Activated T-helper 1 cell treated with Interleukin-2 at 50 U/mL for 16 hours (primary cell): ENCODE measurements at places on chromosomes 5 and 9.

- DNase-seq, result no peak
These were observed 50.1 kb downstream of the TMEM167A start for GRCh38 chr5:83026930-83027687.

- DNase-seq, result no peak
These were observed 23.1 kb downstream of the NDUFS6 start for GRCh38 chr5:1824109-1824821.

GRCh38 chr9:135703726-135704125 is 1.7 kb downstream of the KCNT1 start:
- DNase-seq, result no peak

DNA sequence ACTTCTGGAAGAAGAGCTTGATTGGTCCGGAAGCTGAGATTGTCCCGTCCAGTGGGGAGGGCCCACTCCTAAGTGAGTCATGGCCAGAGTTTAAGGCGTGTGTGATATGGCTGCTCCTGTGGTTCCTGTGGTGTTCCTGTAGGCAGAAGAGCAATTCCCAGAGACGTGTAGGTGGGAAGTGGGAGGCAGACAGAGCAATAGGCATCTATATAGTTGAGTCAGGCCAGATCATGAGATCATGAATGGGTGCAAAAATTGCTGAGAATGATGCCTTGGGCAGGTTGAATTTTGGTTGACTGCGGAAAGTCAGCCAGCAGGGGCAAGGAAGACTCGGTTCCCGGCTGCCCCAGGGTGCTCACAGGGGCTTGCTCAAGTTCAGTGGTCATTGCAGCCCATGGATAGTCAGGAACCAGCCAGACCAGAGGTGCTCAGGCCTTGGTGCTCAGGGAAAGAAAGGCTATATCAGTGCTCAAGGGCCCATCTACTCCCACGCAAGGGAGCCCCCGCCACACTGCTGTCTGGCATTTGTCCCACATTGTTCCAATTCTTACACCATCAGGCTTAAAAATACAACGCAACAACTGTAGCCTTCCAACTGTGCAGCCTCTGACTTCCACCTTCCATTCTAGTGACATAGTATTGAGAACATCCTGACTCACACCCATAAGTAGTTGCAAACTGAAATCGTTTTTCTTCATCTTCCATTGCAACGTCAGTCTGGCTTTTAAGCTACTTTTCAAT is 21.0 kb upstream of the GSN start:
- DNase-seq, result no peak

DNA sequence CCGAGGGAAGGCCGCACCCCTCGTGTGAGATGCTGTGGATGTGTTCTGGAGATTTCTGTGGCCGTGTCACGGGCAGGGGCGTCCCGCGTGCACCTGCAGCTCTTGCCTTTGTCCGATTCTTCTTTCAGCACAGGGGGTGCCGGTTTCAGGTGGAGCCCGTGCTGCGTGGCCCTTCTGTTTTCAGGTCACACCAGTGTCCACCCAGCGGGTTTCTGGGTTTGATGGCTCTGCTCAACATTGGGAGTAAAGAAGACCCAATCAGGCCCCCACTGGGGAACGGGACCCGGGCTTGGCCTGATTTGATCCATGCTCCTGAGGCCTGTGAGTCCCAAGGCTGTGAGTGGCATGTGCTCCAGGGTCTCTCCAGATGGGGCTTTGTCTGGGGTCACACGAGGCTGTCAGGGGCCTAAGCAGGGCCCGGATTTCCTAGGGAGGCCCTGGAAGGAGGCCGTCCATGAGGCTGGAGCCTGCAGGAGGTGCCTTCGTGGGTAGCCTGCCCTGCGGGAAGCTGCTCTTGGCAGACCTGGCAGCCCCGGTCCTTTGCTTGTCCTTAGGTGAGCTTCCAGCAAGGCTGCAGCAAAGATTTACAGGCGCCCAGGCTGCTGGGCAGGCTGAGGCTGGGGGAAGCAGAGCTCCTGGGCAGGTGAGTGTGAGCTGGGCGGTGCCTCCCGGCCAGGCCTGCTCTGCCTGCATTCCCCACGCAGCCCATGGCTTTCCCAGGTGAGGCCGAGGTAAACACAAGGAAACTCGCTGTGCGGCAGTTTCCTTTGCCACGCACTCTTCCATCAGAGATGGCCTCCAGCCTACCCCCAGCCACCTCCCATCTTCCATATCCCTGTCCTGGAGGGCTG is 12.8 kb downstream of the MRPL36 start:
- no peak for DNase-seq

GRCh38 chr9:87340391-87340790 is 157.3 kb upstream of the DAPK1 start:
- no peak for DNase-seq

DNA sequence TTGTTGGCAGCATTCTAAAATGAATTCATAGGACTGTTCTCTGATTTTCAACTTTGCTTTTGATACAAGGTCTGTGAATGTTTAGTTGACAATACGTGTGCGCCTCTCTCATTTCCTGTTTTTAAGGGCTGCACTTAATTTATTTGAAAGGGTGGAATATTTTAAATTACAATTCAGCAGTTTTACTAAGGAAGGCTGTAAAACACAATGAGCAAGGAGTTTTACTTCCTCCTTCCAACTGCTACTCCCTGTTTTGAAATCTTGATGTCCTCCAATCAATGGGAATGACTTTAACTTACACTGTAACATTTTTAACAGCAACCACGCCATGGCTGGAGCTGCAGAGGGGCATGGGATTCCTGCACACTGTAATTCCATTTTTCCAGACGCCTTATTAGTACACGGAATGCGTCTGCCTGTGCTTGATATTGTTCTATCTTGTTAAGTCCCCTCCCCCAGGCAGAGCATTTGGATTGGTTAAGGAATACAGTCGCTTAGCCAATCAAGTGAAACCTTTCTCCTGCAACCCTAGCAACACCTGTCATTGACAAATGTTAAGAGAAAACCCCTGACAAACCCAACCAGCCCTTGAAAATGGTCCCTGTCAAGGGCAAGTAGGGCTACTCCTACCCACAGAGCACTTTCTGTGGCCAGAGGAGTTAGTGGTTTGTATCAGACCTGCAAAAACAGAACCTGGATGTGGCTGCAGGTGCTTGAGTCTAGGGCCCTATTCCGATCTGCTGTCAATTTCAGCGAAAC is 12.5 kb upstream of the ZSWIM6 start:
- no peak for DNase-seq

- no peak for DNase-seq
These were observed 79.2 kb downstream of the SEMA5A start for GRCh38 chr5:9466697-9467096.

DNA sequence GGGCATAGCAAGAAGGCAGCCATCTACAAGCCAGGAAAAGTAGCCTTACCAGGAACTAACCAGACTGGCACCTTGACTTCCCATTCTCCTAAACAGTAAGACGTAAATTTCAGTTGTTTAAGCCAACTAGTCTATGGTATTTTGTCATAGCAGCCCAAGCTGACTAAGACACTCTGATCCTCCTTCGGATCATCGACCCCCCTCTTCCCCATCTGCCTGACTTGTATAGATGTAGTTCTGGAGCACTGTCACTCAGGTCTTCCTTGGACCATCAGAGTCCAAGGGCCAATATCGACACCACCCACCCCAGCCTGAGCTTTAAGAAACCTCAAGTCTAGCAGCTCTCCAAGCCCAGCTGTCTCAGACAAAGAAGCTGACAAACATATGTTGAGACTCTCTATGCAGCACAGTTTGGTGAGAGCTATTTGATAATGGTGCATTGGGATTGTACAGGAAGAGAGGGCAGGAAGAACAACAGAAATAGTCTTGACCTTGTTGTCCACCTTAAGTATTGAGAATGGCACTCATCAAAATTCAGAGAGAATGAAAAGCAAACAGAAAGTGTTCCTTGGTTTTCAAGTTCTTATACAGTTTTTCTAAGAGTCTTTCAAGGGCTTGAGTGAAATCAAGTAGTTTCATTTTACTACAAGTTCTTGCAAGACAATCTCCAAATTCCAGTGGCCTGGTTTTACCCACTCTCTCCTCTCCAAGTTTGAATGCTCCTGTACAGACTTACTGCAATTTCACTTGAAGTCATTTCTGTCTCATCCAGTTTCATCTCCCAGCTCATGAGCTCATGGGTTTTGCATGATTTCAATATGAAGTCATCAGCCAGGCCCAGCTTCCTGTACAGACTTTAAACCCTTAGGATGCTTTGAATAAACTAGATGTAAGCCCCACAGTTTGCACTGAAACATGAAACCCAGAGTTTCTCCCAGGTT is 122.3 kb upstream of the RAI14 start:
- no peak for DNase-seq

DNA sequence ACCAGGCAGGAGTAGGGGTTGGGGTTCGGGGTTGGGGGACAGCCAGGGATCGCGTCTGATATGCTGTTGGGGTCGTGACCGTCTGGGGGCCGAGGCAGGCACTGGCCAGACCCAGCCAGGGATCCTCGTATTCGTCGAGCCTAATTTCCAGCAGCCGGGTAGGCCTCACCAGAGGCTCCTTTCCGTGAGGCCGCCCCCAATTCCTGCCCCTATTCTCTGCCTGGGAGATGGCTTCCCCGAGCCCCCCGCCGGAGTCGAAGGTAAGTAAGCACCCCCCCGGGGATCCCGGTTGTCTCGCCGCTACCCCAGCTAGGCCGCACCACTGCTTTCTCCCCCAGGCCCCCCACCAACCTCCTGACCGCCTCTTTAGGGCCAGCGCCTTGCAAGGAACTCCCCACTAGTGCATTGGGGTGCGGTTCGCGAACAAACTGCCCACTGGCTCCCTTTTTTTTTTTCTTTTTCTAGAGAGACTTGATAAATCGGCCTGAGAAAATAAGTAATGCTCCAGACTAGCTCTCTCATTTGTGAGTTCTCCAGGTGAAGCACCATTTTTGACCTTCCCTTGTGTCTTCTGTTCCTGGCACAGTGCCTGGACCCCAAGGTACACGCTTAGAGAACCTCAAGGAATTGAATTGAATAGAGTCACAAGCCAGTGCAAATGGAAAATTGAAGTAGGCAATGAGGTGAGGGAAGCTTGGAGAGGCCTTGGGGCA is 435 bp downstream of the ZNF189 start:
- no peak for DNase-seq

DNA sequence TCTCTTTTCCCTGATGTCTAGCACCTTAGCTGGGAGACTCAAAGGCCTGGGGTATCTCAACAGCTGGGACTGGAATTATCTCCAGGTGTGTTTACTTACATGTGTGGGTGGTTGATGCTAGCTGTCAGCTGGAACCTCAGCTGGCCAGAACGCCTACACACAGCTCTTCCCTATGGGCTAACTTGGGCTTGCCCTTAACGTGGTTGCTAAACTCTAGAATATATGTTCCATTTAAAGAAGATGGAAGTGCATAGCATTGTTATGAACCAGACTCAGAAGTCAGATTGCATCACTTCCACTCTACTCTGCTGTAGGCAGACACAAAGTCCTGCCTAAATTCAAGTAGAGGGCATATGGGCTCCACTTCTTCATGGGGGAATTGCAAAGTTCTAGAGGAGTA is 29.3 kb downstream of the SGCD start:
- no peak for DNase-seq
